HFF-Myc (cell line): ENCODE measurements at places on chromosomes 4 and X.

DNA sequence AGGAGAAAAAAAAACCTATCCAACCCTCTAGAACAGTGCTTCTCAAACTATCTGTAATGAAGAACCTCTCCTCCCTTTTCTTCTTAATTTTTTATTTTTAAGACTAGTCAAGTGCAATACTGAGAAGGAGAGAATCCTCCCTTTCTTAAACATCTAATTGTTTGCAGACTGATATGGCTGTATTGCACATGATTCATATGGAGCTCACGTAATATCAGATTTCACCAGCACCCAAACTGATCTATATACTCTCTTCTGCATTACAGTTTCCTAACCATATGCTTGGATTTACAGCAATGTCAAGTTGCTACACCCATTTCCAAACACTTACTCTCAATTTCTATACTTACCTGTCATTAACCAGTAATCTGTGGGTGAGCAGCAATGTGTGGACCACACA lies 9.5 kb downstream of the PRMT9 start:
- DNase-seq: no peak

GRCh38 chrX:130347321-130347720 lies 7.6 kb downstream of the SLC25A14 start:
- DNase-seq: no peak

DNA sequence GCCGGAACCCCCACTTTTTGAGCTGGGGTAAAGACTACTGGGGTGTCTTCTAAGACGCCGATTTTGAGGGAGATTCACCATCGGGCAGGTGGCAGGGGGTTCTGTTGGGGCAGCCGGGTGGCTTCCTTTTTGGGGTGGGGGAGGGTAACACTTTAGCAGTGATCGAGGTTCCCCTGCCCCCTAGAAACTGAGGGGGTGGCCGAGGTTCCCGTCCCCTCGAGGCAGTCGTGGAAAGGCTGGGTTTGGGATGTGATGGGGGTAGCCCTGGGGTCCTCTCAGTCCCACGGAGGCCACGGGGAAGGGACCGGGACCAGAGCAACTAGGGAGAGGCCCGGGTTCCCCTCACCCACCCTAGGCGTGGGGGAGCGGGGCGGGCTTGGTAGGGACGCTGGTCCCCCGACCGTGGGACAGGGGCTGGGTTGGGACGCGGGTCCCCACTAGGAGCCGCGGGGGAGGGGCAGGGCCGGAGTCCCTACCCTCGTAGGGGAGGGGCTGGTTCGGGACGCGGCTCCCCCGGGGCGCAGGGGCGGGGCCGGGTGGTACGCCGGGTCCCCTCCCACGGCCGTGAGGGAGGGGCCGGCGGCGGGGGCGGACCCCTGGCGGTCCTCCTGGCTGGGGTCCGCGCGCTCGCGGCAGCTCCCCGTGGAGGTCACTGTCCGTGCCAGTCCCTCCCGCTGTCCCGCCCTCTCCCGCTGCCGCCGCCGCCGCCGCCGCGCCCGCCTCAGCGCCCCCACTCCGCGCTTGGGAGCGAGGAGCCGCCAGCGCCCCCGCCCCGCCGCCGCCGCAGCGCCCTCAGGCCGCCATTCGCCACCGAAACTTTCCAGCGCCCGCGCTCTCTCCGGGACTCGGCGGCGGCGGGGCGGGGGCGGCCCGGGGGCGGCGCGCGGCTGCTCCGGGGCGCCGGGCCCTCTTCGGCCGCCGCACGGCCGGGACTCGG lies at the start of gene TBL1X:
TSS of gene TBL1X (plus strand) at position 624 of the 937 bp plus-strand sequence. CDS start 188,529 bp downstream, outside the sequence.
- DNase-seq: no peak

DNA sequence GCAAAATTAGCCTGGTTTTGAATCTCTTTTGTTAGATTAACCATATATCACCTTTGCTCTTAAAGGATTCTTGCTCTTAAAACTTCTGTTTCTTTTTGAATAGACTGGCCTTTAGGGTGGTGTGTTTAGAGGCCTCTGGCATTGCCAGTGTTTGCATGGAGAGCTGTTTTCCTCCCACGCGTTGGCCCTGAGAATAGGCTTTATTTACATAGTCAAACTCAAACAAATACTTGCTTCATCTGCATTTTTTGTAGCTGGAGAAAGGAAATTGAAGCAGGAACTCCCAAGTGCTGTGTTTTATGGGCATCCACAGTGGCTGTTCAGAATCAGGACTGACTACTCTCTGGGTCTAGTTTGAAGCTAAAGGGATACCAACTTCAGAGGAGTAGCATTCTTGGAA lies 2.7 kb downstream of the SHROOM2 start:
- no peak for DNase-seq

GRCh38 chr4:151276787-151277562 lies at the start of gene PRSS48:
Gene PRSS48 (plus strand): TSS chr4:151277161. CDS start chr4:151277173, 12 bp downstream.
- no peak for DNase-seq
